ENCODE measurements at places on chromosomes 7 and 10. TPM values are rescaled to one million over a fixed set of nuclear protein-coding genes. Genes with fewer than 3 reads are reported as not detected.

The UBTD1 gene
- 42.1 TPM for polyA plus RNA-seq

- DNase-seq: no peak
Observed at GRCh38 chr7:140638173-140638791, 2.3 kb downstream of the DENND2A start.

- DNase-seq: no peak
Observed at GRCh38 chr10:94428766-94429707, 26.7 kb downstream of the TBC1D12 start.

DNA sequence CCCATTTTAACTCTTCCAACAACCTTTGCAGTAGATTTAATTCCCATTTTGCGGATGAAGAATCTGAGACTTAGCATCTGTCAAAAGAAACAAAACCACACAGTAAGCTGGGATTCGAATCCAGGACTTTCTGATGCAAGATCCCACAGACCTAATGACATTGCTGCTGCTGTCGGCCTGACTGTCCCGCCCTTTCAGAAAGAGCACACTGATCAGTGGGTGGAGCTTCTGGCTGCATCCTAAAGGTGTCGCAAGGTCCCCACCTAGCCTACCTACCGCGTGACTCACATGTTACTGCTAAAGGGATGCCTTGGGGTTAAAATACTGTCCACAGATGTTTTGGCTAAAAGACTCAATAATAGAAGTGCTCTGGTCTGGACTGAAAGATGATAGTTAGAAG is 134.7 kb downstream of the EMX2 start:
- no peak for DNase-seq

- DNase-seq: no peak
Observed at GRCh38 chr7:107430057-107430456, 39.8 kb upstream of the GPR22 start.

- DNase-seq: no peak
Observed at GRCh38 chr10:128776673-128777252, 650.5 kb upstream of the MKI67 start.

GRCh38 chr7:39577229-39577874 is 11.1 kb downstream of the YAE1 start:
- DNase-seq: peak; percentile 54

GRCh38 chr7:32253299-32253698 is 183.1 kb upstream of the PDE1C start:
- DNase-seq: no peak

DNA sequence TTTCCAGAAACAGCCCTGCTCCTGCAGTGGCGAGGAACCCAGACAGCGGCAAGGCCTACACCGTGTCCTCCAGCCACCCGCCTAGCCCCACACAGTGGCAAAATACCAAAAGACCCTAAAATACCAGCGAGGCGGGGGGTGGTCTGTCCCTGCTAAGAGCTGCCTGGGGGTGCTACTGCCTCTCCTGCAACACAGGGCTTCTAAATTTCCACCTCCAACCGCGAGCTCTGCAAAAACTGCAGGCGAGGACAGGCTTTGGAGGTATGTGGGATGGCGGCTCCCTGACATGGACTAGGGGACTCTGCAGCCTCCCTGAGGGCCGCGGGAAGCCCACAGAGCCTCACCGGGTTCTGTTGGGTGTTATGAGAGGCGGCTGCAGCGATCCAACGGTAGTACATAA is 122.3 kb downstream of the WDR37 start:
- DNase-seq: peak; percentile 29

DNA sequence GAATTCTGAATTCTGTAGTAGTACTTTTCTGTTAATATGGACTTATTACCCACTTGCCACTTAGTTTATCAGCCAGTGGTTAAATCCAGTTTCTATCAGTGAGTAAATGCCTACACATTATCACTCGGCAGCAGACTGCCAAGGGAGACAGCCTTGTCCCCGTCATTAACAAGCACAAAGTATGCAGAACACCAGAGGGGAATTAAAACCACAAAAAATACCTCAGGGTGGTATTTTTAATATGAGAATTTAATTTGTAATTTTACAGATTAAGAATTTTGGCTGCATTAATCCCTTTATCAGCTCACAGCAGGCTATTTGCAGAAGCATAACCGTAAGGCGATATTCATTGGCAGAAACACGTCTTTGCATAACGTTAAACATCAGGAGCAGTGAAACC is 150.0 kb upstream of the FZD1 start:
- no peak for DNase-seq

Data from right cardiac atrium (tissue), 5 donors.